ENCODE measurements at places on chromosomes 11 and 22.

GRCh38 chr11:10657308-10658271 lies 36.0 kb downstream of the IRAG1 start:
- DNase-seq: no peak

- no peak for DNase-seq
These were observed 104.9 kb upstream of the GAL start for GRCh38 chr11:68579455-68579854.

GRCh38 chr11:17905477-17905876 lies 107.4 kb downstream of the SERGEF start:
- no peak for DNase-seq

DNA sequence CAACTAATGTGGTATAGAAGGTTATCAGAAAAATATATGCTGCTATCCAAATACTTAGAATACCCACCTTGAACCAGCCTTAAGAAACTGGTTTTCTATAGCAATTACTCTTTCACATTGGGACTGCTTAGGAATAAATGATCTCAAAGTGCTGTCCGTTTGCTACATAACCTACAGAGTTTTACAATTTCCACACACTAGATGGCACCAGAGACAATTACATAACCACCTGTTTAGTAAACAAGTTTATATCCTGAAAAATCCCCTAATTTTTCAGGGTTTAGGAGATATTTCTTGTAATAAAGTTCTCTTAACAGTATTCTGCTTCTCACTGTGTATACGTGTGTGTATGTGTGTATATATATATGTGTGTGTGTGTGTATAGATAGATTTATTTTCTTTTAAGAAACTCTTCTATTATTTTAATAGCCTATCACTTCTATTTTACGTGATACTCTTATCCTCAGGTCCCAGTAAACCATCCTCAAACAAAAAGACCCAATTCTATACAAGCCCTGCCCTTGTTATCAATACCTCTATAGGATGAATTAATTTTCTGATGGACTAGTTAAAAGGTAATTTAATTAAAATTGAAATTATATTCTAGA lies 6.7 kb upstream of the OR5I1 start:
- DNase-seq: peak; percentile 11

GRCh38 chr11:76763573-76764346 lies 19.4 kb upstream of the TSKU start:
- no peak for DNase-seq

- no peak for DNase-seq
These were observed 288.7 kb upstream of the CTSC start for GRCh38 chr11:88626216-88626615.

GRCh38 chr11:14237444-14237961 lies 121.5 kb downstream of the RRAS2 start:
- no peak for DNase-seq

DNA sequence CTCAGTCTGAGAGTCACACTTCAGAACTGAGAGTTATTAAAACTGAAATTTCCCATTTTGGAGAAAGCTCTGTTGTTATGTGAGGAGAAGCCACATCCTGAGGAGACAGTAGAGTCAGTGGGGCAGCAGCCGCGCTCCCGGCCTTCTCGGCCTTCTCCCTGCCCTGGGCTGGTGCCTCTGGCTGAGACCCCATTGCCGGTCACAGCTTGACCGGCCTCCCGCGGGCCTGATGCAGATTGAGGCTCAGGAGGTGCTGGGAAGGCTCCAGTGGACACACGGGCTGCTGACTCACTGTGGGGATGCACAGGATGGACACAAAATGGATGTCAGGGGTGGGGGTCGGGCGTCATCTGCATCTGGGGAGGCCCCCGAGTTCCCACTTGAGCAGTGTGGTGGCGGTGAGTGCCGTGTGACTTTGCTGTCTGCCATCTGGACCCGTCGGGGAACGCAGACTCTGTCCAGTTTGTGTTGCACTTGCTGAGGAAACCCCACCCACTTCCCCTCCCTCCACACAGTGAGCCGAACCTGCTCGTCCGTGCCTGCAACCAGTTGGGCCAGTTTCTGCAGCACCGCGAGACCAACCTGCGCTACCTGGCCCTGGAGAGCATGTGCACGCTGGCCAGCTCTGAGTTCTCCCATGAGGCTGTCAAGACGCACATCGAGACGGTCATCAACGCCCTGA lies 50.1 kb downstream of the MUC6 start:
- DNase-seq: no peak

GRCh38 chr11:67435031-67435726 lies 2.3 kb downstream of the PTPRCAP start:
- no peak for DNase-seq

- peak; percentile 48 for DNase-seq
These were observed 14.9 kb downstream of the SMCO4 start for GRCh38 chr11:93528252-93528651.

- DNase-seq: no peak
These were observed 10.5 kb downstream of the CTSC start for GRCh38 chr11:88327061-88327460.

DNA sequence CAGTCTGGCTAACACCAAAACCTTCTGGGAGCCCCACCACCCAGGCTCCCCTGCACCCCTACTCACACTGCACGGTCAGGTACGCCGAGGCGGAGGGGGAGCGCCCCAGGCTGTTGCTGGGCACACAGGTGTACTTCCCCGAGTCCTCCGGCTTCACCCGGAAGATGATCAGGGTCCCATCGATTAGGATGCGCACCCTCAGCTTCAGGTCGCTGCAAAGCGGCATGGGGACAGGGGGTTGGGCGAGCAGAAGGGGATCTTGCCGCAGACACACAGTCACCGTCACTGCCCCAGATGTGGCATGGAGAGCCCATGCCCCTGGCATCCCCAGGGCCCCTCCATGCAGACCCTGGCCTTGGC lies 21.2 kb downstream of the IGSF9B start:
- DNase-seq: no peak
